ENCODE measurements at places on chromosomes 4 and X.

DNA sequence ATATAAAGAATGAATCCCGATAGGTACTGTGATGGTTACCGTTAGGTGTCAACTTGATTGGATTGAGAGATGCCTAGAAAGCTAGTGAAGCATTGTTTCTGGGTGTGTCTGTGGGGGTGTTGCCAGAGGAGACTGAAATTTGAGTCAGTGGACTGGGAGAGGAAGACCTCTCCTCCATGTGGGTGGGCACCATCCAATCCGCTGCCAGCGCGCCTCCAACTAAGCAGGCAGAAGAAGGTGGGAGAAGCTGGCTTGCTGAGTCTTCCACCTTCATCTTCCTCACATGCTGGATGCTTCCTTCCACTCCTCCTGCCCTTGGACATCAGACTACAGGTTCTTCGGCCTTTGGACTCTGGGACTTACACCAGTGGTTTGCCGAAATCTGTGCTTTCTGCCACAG is 40.1 kb downstream of the WFS1 start:
- no peak for DNase-seq

DNA sequence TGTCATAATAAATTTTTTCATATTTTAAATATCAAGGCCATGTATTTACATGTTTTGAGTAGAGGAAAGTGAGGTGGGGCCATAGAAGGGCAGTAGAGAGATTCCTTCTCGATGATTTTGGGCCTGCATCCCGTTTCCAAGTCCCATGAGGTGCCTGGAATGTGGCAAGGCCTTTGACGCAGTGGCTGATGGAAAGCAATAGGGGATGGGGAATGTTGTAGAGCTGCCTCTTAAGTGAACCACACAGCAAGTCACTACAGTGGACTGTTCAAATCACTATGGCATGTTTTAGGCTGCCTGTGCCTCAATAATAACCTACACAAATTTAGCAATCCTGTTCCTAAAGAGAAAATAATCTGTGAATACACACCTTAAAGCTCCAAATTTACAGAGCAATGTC is 48.3 kb downstream of the ANXA5 start:
- DNase-seq: no peak

DNA sequence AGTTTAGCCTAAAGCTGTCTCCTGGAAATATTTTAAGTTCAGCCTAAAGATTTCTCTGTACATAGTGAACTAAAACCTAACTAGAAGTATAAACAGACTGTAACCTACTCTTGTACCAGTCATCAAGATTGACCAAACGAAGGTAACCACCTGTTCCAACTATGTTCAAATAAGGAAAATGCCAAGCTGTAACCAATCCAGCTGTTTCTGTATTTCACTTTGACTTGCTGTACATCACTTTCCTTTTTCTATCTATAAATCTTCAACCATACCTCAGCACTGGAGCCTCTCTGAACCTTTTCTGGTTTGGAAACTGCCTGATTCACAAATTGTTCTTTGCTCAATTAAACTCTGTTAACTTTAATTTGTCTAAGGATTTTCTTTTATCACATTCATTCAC is 3.1 kb upstream of the CYSLTR1 start:
- DNase-seq: no peak

- no peak for DNase-seq
Observed at GRCh38 chr4:153204247-153204671, at the start of gene TRIM2. Gene TRIM2, plus strand, starts transcription at chr4:153204443. Its CDS starts 88 bp downstream, at chr4:153204531.

GRCh38 chrX:38080808-38081207 is 74.5 kb downstream of the SYTL5 start:
- DNase-seq: no peak

DNA sequence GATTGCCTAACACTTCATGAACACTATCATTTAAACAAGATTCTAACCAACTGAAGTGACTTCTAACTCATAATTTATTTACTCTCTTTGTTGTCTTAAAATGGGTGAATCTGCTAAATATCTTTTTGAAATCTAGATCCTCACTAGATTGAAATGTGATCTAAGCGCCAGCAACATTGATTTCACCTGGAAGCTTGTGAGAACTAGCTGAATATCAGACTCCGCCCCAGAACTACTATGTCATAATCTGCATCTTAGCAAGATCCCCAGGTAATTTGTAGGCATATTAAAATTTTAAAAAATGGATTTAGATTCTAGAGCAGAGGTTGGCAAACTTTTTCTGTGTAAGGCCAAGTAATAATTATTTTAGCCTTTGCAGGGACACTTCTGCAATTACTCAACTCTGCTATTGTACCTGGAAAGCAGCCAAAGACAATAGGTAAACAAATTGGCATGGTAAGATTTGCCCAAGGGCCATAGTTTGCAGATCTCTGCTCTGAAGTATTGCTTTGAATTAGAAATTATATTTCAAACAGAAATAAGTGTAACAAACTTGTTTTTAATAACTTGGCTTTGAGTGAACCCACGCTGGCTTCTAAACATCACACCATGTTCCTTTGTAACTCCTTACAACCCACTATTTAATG is 121.5 kb downstream of the REELD1 start:
- DNase-seq: no peak

- DNase-seq: no peak
Observed at GRCh38 chr4:151323667-151324066, 1.7 kb downstream of the SH3D19 start.

- no peak for DNase-seq
Observed at GRCh38 chr4:186936496-186937375, 213.1 kb upstream of the FAT1 start.

Measured in T-helper 9 cell (primary cell).